ENCODE measurements at places on chromosomes 5 and 9.

- DNase-seq = no peak
Observed at GRCh38 chr5:143198332-143198731, 205.2 kb downstream of the NR3C1 start.

GRCh38 chr9:120100595-120100994 lies 479.4 kb downstream of the CDK5RAP2 start:
- no peak for DNase-seq

- DNase-seq = no peak
Observed at GRCh38 chr9:650362-650761, 191.1 kb upstream of the DMRT1 start.

DNA sequence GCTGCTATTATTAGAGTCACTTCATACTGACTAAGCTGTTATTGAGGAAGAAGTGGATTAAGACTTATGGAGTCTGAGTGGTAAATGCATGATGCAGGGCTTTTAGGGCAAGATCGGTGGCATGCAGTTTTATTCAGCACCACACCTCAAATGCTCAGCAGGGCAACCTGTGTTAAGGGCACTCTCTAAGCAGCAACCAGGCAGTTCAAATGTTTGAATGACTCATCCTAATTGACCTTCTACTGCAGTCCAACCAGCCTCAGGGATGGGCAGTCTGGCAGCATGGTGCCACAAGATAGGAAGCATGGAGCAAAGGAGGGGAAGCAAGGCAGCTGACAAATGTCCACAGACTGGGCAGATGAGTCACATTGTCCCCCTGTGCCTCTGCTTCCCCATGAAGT lies 80.2 kb upstream of the MIER3 start:
- no peak for DNase-seq

GRCh38 chr9:75087289-75087823 lies 599 bp downstream of the NMRK1 start:
- no peak for DNase-seq

DNA sequence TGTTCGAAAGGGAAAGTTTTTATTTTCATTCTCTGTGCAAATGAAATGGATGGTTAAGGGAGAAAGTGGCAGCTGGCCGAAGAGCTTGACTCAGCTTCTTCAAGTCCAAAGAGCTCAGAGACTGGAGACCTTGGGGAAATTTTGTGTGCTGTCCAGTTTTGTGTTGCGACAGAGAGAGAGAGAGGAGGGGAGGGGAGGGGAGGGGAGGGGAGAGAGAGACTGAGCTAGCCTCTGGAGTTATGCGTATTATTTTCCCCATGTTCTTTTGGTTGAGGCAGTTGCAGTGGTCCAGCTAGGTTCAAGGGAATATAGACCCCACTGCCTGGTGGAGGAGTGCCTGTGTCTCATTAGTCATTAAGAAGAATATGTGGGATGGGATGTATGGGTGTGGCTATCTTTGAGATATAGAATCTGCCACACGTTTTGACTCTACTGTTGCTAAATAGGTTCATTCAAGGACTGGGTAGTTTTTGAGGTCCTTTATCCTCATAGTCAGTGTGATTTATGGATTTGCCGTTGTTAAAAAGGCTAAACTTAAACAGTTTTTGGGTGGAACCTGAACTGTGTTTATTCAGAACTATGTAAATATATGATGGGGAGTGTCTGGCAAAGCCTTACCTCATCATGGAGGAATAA lies 69.7 kb downstream of the ARHGAP26 start:
- DNase-seq = no peak

DNA sequence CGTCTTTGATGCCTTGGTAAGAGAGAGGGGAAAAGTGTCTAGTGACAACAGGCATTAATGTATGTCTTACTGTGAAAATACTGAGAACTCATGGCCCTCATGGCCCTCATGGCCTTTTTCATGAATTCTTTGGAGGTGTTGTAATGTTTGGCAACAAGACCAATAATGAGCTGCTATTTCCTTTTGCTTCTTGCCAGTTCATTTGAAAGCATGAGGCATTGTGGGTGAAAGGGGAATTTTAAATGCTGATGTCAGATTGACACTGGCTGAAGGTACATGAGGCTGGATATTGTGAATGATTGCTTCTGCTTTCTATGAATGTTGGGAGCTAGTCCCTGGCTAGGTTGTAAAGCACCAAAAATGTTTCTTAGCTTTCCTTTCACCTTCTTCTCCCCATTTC lies 79.2 kb downstream of the DOCK2 start:
- DNase-seq = no peak

DNA sequence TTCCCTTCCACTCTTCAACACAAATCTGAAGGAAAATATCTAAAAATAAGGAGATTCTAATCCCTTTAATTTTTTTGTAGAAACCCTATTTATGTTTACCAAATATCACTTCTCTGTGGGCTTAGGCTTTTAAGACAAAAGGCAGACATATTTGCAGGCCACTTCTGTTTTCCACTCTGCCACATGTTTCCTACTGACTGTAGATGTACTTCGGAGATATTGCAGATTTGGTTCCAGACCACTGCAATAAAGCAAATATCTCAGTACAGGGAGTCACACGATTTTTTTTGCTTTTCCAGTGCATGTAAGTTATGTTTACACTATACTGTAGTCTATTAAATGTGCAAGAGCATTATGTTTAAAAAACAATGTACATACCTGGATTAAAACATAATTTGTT lies 219.0 kb downstream of the SREK1 start:
- no peak for DNase-seq
